ENCODE measurements at places on chromosomes 5 and 9.
A peak's percentile ranks its signal among the peaks of the same experiment; 100 is the strongest.

DNA sequence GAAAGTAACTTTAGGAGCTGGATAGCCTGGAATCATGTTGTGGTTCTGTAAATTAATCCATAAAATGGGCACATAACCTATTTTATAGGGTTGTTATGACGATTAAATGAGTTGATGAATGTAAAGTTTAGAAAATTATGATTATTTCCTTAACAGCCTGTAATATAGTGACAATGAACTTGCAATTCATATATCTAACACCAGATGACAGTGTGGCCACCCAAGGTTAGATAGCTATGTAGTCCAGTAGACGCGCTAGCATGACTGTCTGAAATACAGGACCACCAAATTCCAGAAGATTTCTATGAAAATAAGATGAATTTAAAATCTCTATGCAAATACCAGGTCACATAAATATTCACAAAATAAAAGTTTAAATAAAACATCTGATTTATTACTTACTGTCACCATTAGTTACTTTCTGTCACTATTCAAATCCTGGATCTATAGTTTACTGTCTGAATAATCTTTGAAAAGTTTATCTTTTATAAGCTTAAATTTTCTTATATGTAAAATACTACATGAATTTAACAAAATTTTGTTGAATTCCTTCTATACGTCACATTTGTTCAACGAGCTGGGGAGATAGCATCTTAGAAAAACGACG, 26.1 kb upstream of the MACIR start:
- peak; percentile 39 for DNase-seq

GRCh38 chr9:108621991-108622855, 233.6 kb downstream of the ACTL7B start:
- no peak for DNase-seq

DNA sequence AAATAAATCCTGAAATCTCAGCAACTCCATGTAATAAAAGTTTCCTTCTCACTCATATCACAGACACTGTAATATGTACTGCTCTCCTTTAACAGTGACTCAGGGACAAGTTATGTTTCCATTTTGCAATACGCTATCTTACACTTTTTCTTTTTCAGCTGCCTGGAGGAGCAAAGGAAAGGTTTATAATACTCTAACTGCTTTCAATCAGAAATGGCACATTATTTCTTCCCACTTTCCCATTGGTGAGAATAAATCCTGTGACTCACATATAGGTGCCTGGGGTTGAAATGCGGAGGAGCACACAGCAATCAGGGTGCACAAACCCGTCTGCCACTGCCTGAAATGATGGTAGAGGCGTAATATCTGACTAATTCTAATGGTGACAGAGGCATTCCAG, 186.6 kb downstream of the HINT1 start:
- no peak for DNase-seq

DNA sequence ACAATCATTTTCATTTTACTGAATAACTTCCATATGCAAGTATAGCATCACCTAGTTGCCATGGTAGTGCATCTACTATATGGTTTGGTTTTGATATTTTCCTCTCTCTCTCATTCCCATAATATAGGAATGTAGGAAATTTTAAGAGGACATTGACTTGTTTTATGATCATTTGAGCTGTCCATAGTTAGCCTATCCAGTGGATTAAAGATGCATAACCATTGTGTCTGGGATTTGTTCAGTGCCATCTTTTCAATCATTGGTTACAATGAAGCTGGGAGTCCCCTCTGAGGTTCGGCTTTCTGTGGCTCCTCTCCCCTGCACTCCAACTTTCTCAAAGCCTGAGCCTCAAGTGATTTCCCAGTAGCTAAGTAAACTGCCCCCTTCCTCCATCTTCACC, 458.5 kb downstream of the RAB3C start:
- no peak for DNase-seq

- no peak for DNase-seq
These were observed 12.7 kb downstream of the CNTFR start for GRCh38 chr9:34576597-34577399.

- no peak for DNase-seq
These were observed 223.2 kb downstream of the TLR4 start for GRCh38 chr9:117927354-117927753.

DNA sequence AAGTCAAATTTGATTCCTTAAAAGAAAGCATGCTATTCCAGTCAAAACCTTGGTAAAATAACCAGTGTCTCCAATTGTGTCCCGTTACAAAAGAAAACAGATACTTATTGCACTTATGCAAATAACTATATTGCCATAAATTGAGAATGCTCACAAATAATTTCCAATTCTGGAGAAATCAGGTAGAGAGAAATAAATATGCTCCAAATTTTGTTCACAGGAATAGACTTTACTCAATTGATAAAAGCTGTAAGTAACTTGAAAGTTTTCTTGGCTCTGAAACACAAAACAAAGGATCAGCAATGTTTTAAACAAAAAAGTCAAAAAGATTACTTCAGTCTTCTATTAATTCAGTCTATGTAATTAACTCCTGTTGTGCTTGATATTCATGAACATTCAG, 7.8 kb upstream of the DTWD2 start:
- DNase-seq = no peak

GRCh38 chr5:123610209-123610608, 98.2 kb downstream of the CSNK1G3 start:
- DNase-seq = no peak

- no peak for DNase-seq
These were observed 15.7 kb downstream of the CDC14B start for GRCh38 chr9:96604004-96604319.

DNA sequence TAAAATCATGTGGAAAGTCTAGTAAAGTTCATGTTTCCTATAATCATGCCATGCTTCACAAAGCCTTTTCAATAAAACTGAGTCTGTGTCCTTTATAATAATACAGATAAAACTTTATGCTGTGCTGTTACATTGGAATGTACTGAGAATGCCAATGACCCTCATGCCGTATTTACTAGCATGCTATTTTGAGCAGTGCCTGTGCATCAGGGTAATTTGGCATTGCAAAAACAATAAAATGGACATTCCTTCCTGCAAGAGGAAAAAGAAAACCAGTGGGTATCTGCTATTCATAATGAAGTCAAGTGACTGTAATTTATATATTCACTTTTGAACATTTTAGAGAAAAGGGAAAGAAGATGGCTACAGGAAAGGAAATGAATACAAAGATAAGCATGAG, 159.0 kb downstream of the PBX3 start:
- DNase-seq = no peak

DNA sequence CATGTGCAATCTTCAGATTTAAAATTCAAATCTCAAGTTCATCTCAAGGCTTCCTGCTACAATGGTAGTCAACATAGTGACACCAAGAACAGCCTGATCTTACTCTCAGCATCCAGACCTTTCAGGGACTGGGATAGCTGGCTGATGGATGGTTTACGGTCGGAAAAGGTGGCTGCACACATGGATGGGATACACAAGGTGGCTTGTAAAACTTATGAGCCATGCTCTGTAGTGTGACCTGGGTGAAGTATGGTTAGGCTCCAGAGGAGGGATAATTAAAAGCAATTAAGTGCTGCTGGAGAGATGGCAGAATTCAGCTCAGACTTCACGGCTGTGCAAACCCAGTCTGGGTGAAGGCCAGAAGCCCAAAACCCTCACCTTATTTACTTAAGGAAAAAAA, 379.5 kb downstream of the NFIB start:
- no peak for DNase-seq

DNA sequence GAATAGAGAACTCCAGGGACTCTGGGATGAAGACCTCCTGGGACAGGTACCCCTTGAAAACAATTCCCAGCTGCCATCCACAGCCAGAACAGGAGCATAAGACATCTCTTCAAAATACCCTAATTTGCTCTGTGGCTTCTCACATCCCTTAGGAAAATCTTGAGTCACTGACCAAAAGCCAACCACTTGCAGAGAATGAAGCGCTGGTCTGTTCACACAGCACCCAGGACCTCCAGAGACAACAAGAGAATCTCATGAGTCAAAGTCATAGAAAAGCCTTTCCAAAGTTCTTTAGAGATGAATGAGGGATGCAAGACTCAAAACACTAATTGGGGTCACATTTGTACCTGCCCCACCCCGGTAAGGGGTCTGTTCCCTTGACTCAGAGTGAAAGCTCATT, 210.6 kb downstream of the SEMA5A start:
- no peak for DNase-seq

GRCh38 chr5:125140855-125141254, 394.4 kb upstream of the ZNF608 start:
- no peak for DNase-seq

All from T-helper 2 cell (primary cell).